Endodermal cell (in vitro differentiated cells): ENCODE measurements at places on chromosomes 1 and 21. TPM values are rescaled to one million over a fixed set of nuclear protein-coding genes. Genes with fewer than 3 reads are reported as not detected.

Gene FNDC10
- total RNA-seq: 8.2 to 10.8 TPM (median 10.6 TPM) in 3 replicates

Gene SPRR2B
- total RNA-seq: not detected in 2 replicates

DNA sequence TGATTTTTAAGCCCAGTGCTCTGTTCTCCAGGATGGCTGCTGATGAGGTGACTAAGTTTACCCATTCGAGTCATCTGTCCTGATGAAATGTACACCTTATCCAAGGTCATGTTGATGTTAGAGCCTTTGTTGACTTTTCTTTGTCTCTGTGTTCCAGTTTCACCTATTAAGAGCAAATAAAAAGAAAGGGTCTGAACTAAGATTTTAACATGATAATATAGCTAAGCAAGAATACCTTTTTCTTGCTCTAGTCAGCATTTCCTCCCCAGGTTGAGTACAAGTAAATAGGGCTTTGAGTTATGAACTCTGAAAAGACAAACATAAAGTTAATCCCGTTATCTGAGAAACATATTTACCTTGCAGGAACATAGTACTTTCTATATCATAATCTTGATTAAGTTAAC is 52.1 kb upstream of the GPR88 start:
- no peak for DNase-seq

Gene ROR1
- total RNA-seq: 61.2 to 79.0 TPM (median 77.4 TPM) in 3 replicates

GRCh38 chr1:191085121-191085520 is 607.5 kb upstream of the BRINP3 start:
- no peak for DNase-seq

Gene COL24A1
- total RNA-seq: 0.94 to 1.0 TPM (median 0.95 TPM) in 3 replicates

DNA sequence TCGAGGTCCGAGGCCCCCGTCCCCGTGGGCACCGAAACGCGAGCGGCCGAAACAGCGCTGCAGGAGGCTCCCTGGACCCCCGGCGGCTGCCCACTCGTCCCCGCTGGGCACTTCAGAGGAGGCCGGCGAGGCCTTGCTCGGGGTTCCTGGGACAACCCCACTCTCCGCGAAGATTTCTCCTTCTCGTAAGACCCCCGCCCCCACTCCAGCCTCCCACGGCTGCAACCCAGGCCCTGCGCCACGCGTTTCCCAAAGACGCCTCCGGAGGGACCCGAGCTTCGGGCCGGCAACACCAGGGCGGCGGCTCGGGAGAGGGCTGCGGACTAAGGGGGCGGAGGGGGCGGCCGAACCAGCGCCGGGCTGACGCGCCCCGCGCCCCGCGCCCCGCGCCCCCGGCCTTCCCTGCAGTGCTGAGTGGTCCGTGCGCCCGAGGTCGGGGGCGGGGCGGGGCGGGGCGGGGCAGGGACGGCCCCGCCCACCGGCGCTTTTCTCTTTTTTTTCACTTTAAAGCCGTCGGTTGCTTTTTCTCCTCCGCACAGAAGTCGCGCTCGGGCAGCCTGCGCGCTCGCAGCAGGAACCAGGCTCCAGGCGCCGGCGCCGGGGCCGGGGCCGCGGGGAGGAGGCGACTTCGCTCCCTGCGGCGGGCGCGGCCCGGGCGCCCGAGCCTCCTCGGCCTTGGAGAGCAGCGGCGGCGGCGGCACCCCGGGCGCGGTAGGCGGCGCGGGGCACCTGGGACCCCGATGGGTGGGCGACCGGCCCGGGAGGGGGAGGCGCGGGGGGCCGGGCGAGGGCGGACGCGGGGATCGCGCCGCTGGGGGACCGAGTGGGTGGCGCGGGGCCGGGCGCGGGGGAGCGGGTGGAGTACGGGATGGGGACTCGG is at the start of gene SPSB1:
Gene SPSB1 (plus strand): TSS at position 534 of the 880 bp plus-strand sequence. CDS start 62,998 bp downstream, outside the sequence.
- DNase-seq: peak; percentile 91

GRCh38 chr1:165300400-165300903 is 56.1 kb downstream of the LMX1A start:
- no peak for DNase-seq

Gene PTPN22
- total RNA-seq: not detected in 3 replicates

DNA sequence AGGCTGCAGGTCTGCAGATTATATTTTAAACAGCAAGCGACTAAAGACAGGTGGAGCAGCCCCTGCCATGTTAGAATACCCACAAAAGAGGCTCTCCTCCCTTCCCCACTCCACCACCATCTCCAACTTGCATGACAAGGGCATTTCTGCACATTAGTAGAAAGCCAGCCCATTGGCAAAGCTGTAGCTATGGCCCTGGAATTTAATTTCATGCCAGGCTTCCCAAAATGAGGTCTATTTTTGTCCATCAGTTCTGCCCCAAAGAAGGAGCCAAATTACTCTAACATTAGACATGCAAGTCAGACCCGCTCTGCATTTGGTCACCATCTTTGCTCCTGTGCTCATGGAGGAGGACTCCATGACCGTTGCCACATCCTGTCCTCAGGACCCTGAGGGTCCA is 115.2 kb downstream of the LAMC2 start:
- DNase-seq: no peak

DNA sequence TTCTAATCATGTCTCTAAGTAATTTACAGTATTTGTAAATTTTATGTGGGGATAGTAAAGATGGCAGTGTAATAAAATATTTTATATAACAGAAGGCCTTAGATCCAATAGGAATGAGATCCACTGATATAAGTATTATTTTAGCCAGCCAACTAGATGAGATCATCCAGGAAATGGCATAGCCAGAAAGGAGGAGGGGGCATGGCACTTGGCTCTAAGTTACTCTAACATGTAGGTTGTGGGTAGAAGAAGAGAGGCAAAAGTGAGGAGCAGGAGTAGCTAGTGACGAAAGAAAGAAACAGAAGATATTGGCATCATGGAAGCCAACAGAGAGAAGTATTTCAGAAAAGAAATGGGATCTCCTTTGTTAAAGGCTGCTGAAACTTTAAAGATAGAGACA is 426.1 kb downstream of the PTPRC start:
- DNase-seq: no peak

DNA sequence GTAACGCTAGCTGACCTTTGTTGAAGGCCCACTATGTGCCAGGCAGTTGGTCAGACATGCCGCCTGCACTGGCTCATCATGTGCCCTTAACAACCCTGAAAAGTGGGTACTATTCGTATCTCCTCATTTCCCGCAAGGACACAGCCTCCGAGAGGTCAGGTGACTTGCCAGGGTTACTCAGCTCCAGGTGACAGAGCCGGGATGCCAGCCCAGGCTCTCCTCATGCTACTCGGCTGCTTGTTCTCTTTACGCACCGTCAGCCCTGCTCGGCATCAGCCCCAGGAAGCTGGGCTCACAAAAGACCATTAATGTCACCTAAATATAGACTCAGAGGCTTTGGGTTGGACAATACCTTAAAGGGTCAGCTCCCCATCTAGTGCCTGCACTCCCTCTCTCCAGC is 29.0 kb downstream of the GRHL3 start:
- no peak for DNase-seq

DNA sequence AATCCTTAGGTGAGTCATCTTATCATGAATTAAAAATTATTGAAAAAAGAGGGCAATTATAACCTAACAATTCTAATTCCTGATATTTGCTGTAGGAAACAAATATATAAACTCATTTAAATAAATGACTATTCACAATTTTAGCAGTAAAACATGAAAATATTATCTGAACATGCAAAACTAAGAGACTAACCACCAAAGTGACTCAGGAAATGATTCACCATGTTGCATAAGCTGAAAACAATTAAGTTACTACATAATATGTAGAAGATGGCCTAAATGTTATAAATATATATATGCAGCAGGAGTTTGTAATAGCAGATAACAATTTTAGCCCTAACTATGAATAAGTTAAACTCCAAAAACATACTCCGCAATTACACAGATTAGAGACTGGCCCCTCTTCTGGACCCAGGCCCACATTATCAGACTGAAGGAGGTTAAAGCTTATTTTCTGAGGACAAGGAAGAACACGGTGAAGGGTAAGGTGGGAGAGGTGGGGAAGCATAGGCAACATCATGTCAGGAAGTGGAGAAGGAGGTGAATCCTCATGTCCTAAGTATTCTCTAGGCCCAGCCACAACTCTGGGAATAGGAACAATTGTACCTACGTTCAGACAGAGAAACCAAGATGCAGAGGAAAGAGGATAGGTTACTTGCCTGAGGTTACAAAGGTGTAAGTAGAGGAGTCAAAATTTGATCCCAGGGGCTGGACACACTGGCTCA is 15.6 kb upstream of the AIM2 start:
- DNase-seq: no peak

Gene GCSAML
- not detected in 2 replicates for total RNA-seq

- DNase-seq: no peak
Measured at GRCh38 chr1:17081439-17081838, 27.6 kb upstream of the SDHB start.

GRCh38 chr1:244180256-244180655 is 129.2 kb downstream of the ZBTB18 start:
- DNase-seq: no peak

- DNase-seq: no peak
Measured at GRCh38 chr21:17460094-17460493, 52.7 kb upstream of the CXADR start.

DNA sequence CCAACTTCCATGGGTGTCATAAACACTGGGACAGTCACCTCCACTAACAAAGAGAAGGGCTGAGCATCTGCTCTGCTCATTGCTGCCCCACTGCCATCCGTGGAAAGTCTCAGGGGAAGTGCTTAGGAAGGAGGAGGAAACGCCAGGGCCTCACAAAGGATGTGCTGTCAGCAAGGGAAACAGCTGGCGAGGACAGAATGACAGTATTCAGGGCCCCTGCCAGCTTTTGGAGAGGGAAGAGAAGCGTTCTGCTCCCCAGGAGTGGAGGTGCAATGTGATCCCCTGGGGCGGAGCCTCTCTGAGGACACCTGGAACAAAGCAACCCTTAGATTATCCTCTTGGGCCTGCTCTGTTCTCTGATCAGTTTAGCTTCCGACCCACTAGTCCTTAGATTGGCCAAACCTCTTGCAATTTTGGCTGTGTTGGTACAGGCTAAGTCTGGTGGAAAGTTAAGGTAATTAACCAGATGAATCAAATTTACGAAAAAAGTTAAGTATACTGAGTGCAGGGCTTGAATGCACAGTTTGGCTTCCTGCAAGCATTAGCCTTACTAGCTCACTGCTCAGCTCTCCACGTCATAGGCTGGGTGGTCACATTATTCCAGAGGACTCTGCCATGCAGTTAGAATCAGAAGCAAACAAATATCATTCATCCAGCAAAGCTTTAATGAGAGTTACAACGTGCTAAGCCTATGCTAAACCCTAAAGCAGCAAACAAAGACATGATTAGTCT is 170.2 kb upstream of the NFIA start:
- peak; percentile 76 for DNase-seq

- DNase-seq: no peak
Measured at GRCh38 chr1:184624626-184625025, 130.0 kb downstream of the EDEM3 start.

- DNase-seq: no peak
Measured at GRCh38 chr1:154446292-154446691, 41.1 kb downstream of the IL6R start.

- no peak for DNase-seq
Measured at GRCh38 chr21:20800106-20800505, 198.1 kb upstream of the NCAM2 start.

DNA sequence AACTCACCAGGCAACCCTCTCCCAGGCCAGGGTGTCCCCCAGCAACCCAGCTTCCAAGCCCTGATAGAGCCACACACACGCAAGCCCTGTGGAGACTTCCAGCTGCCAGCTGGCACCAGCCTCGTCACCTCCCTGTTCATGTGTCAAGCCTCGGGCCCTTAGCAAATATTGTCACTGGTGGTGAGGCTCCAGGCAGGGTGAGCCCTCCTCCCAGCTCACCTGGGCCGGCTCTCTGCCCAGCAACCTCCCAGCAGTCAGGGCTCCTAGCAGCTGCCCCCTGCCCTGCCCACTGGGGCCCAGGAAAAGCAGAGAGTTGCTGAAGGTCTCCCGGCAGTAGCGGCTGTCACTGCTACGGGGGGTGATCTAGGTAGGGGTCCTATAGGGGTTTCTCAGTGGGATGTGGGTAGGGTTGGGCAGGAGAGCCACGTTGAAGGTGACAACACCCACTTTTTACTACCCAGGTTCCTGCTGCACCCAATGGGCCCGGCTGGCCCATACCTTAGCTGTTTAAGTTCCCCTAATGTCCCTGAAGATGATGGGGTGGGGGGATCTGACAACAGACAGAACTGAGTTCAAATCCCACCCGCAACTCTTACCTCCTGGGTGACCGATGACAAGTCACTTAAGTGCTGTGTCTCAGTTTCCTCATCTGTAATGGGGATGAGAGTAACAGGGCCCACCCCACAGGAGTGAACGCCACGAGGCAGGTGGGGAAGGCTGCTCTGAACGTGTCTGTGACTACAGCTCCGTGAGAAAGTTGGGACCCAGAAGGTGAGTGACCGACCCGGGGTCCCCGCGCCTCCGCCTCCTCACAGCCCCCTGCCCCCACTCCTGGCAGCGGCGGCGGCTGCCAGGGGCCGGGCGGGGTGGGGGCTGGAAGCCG is 678 bp downstream of the TTC39A start:
- DNase-seq: no peak

DNA sequence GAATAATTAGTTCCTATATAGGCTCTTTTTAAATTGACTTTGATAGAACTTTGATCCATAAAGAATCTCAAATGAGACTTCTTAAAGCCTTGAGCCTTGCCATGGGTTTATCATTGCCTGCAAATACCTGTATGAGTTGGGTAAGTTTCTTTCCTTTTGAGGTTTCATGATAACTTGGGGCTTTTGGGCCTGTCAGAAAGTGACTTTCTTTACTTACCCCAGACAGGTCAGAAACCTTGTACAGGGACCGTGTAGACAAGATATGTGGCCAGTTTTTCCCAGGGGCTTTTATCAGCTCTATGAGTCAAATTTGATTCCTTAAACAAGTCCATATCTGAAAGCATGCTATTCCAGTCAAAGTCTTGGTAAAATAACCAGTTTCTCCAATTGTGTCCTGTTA is 17.3 kb downstream of the KCTD3 start:
- DNase-seq: no peak

GRCh38 chr1:36696261-36696940 is 213.7 kb upstream of the CSF3R start:
- peak; percentile 10 for DNase-seq

DNA sequence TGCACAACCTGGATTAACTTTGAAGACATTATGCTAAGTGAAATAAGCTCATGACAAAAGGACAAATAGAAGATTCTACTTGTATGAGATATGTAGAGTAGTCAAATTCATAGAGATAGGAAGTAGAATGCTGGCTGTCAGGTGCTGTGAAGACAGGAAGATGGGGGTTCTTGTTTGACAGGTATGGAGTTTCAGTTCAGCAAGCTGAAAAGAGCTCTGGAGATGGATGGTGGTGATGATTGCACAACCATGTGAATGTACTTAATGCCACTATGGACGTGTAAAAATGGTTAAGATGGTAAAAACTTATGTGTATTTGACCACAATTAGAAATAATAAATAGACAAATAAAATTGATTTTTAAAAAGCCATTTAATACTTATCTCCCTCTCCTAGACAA is 169.8 kb upstream of the DUSP10 start:
- no peak for DNase-seq

DNA sequence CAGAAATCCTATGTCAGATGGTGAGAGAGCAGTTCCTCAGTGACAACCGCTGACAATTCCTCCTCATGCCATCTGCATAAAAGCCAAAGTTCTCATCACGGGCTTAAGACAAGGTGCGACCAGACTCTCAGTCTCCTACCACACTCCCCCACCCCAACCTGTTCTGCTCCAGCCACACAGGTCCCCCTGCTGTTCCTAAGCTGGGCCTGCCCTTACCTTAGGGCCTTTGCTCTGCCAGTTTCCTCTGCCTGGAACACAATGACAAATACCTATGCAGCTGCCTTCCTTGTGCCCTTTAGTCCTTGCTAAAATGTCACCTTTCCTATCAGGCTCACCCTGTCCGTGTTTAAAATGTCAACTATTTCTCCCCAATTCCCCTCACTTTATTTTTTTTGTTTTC is 382.2 kb downstream of the NTNG1 start:
- DNase-seq: peak; percentile 71

GRCh38 chr1:184101571-184101970 is 50.0 kb downstream of the TSEN15 start:
- no peak for DNase-seq
